ENCODE measurements at places on chromosomes 5 and 9. TPM values are rescaled to one million over a fixed set of nuclear protein-coding genes. Genes with fewer than 3 reads are reported as not detected.

Gene LCP2
- total RNA-seq = not detected

Gene COL15A1
- total RNA-seq = 25.1 TPM

Gene GTF3C4
- total RNA-seq = 16.4 TPM

Gene SLC4A9
- total RNA-seq = not detected

Gene SAPCD2
- total RNA-seq = 0.41 TPM

Gene TAL2
- total RNA-seq = not detected

Gene TAF11L10
- not detected for total RNA-seq

Gene NUTM2F
- not detected for total RNA-seq

Gene CER1
- total RNA-seq = not detected

Gene PCDHGB6
- total RNA-seq = 3.8 TPM

Gene BRD8
- total RNA-seq = 314 TPM
